ENCODE measurements at places on chromosomes 1 and 21.

- no peak for DNase-seq
Measured at GRCh38 chr1:227120826-227121225, 180.7 kb downstream of the COQ8A start.

DNA sequence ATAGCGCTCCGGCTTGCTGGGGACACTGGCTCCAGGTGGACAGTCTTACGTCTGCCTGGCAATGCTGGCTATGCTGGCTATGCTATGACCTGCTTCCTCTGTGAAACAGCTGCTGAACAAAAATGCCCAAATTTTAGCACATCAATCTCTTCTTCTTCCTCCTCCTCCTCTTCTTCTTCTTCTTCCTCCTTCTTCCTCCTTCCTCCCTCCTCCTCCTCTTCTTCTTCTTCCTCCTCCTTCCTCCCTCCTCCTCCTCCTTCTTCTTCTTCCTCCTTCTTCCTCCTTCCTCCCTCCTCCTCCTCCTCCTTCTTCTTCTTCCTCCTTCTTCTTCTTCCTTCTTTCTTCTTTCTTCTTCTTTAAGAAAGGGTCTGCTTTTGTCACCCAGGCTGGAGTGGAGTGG is 401.3 kb downstream of the KIF26B start:
- DNase-seq = no peak

DNA sequence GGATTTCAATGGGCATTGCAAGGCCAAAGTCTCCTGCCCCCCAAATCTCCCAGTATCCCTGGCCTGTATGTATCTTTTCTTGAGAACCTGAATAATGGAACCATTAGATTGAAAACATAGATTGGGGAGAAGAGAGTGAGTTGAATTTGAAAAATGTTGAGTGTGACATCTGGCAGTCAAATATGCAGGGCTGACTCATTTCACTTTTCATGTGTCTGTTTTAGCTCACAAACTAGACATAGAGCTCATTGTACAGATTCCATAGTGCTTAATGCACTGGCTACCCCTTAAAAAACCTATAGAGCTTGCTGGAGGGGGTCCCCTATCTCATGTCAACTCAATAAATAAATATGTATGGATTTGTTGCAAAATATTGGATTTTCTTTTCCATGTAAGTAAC is 30.8 kb downstream of the DDR2 start:
- DNase-seq = no peak

- no peak for DNase-seq
Measured at GRCh38 chr1:226611301-226611700, 62.7 kb downstream of the STUM start.

DNA sequence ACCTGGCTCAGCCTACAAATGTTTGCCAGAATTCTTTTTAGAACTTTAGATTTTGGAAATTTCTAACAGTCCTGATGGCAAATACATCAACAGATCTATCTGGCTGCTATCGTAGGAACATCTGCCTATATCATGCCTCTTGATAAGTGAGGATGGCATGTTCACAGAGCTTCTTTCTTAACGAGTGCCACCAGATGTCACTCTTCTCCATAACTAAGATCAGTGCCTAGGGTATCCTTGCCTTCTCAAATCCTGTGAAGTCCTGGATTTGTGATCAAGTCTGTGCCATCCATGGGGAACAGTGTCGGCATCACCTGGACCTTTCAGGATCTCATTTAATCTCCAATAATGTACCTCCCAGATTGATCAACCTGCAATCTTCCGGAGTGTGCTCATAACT is 36.5 kb upstream of the CD5L start:
- DNase-seq = no peak
